ENCODE measurements at places on chromosomes 16 and 17.

DNA sequence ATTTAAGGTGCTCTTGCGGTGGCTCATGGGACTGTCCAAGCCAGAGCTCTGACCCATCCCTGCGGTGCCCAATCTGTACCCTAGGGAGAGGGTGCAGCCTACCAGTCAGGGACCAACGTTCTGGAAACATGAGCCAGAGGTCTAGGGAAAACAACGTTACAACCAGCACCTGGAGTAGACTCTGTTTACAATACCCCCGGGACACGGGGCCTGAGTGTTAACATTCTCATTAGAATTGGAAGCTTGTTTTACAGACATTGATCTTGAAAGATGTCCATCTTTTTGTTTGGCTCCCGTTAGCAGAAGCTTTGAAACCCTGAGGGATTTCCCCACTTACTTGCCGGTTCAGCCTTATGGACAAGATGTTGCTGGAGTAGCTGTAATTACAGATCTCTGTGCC lies 6.9 kb downstream of the WIPI1 start:
- DNase-seq: no peak

DNA sequence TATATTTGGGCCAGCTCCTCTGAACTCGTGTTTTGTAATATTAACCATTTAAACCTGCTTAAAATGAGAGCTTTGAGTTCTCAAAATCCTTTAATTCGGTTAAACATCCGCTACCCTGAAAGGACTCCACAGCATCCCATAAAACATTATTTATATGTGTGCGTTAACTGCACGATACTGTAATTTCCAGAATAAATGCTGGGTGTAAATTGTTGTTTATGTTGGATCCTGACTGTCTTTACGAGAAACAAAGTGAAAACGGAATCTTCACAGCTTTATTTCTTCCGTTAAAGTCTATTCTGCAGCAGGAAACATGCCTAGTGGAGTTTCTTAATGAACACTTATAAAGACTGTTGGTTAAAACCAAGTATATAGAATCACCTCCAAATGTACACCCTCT lies 143.4 kb downstream of the SNX11 start:
- no peak for DNase-seq

DNA sequence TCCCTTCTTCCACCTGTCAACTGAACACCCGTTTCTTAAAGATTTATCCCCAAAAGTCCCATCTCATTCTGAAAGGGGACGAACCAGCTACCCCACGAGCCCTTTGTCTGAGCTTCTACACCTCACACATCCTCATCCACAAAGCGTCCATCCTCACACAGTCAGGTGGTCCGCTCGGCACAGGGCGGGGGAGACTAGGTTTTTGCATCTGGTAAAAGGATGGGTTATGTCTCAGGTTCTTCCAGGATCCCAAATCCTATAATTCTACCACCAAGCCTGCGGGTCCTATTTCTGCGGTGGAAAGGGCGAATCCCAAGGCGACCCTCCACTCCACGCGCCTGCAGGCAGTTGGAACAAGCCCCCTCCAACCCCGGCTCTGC lies 458 bp downstream of the GFOD2 start:
- no peak for DNase-seq

DNA sequence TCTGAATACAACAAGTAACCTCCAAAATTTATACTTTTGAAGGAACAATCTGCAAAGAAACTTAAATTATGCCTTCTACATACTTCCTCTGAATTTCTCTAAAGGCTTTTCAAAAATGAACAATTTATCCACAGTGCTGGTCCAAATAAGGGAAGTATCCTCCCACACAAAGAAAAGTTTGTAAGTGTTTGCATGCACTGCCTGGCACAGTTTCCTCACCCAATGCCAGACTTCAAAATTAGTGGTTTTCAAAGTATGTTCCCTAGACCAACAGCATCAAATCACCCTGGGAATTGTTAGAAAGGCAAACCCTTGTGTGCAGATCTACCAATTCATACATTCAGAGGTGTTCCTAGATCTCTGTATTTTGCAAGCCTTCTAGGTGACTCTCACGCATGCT lies 82.5 kb downstream of the PCTP start:
- DNase-seq: no peak

- DNase-seq: no peak
These were observed 76.9 kb upstream of the ZFHX3 start for GRCh38 chr16:73124665-73125375.

DNA sequence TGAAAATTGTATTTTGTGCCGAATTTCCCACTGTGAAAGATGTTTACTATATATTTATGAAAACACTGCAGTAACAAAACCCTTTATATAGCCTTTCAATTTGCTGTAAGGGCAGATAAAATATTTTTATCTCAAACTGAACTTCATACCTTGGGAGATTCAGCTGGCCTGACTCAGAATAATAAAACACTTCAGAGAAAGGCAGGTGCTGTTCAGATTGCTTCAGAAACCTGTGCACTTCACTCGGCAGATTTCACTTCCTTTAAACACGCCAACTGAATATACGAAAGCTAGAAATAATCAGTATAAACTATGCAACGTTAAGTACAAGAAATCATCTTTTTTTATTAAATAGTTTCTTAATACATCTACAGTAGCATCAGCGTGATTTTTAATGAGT lies 839.1 kb upstream of the RBFOX1 start:
- DNase-seq: no peak

GRCh38 chr17:82376042-82376730 lies 4.6 kb downstream of the UTS2R start:
- no peak for DNase-seq

GRCh38 chr16:67733734-67734470 lies 14.8 kb upstream of the GFOD2 start:
- DNase-seq: no peak

DNA sequence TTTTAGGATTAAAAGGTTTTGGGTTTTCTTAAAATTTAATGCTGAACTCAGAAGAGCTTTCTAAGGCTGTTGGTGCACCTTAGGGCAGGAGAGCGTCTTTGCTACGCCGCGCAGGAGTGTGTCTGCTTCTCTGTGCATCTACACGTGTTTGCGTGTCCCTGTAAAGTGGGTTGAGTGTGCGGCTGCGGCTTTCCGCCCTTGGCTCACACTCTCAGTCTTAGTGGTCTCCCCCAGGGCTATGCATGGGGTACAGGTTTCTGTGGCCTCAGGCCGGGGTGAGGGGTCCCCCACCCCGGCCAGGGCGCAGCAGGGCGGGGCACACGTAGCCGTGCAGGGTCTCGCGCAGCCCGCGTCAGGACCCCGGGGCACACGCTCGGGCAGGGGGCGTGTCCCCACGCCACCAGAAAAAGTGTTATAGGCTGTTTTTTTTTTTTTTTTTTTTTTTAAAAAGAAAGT lies 727 bp upstream of the TENT4B start:
- no peak for DNase-seq

GRCh38 chr16:66801320-66802105 lies at the start of gene TERB1:
TERB1 (minus strand) TSS chr16:66801584; CDS start chr16:66796798, 4,786 bp downstream.
- no peak for DNase-seq

DNA sequence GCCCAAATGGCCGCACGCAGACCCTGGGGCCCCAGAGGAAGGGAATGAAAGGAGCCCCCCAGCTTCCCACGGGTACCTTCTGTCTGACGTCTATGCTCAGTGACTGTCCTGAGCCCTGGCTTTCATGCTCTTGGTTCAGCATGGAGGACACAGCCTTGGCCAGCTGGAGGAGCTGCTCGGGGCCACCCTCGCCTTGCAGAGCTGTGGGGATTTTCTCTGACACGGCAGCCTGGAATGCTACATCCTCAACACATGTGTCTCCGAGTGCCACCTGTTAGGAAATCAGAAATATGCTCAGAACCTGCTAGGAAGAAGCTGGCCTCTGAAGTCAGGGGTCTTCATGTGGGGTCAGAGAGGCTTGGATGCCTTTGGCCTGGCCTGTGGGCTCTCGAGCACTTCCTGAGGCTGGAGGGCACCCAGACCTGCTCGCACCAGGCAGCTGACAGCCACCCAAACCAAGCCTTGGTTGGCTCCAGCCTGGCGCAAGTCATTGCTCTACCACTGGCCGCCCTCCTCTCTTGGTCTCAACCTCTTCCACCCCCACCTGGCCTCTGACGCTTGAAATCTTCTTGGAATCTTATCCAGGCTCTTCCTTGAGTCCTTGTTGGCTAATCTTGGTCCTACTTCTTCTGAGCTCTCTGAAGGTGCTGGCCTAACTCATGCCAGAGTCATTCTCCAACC lies 63.7 kb upstream of the BCO1 start:
- no peak for DNase-seq

GRCh38 chr16:79811541-79811940 lies 211.0 kb upstream of the MAF start:
- DNase-seq: no peak

DNA sequence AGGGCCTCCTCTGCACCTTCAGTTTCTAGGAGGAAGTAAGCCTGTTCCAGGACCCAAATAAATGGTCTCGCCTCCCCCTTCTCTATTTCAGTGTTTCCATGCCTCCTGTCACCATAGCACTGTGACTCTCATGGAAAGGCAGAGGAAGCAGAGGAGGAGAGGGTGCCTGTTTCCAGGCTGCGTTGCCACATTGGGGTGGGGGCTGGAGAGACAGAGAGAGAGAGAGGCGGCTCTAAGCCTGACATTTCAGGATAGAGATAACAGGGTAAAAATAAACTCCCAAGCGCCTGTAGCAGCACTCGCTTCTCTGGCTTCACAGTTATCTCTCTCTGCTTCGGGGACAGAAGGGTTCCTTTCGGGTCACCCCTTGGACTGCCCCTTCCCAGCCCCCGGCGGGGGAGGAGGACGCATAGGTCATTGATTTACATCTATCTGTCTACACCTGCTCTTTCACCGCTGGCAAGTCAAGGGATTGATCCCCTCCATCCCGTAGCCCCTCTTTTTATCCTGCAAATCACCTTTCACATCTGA lies 71.2 kb upstream of the MRTFB start:
- DNase-seq: no peak

- no peak for DNase-seq
These were observed 1.0 kb downstream of the FZD2 start for GRCh38 chr17:44558334-44558709.

DNA sequence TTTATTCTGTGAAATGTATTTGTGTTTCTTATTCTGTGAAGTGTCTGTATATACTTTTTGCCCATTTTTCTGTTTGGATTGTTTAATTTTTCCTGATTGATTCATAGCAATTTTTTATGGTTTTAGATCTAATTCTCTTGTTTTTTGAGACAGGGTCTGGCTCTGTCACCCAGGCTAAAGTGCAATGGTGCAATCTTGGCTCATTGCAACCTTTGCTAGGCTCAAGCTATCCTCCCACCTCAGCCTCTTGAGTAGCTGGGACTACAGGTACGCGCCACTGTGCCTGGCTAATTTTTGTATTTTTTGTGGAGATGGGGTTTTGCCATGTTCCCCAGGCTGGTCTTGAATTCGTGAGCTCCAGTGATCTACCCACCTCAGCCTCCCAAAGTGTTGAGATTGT lies 31.5 kb downstream of the NF1 start:
- no peak for DNase-seq

GRCh38 chr16:29151317-29151716 lies 166.5 kb downstream of the LAT start:
- no peak for DNase-seq

DNA sequence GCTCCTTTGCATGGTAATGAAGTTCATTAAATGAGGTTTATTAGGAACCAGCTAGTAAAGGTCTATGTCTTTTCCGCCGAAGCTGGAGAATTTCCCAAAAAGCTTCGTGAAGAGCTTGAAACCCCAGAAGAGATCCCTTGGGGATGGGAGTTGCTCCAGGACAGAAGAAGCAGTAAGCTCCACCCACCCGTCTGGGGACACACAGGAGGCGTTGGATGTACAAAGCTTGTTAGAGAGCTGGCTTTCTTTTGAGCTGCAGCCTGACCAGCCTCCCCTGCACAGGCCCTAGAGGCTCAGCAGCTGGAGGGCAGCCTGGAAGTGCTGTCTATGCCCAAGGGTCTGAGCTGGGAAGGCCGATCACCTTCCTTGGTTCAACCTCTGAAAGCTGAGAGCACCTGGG lies 147.4 kb upstream of the SDK2 start:
- no peak for DNase-seq

DNA sequence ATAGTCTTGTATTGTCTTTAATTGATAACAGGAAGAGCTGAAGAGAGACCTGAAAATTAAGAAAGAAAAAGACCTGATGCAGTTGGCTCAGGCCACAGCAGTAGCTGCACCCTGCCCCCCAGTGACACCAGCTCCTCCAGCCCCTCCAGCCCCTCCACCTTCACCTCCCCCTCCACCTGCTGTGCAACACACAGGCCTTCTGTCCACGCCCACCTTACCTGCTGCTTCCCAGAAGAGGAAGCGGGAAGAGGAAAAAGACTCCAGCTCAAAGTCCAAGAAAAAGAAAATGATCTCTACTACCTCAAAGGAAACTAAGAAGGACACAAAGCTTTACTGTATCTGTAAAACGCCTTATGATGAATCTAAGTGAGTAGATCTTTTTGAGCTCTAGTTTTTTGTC lies 36.8 kb downstream of the C17orf58 start:
- DNase-seq: no peak

DNA sequence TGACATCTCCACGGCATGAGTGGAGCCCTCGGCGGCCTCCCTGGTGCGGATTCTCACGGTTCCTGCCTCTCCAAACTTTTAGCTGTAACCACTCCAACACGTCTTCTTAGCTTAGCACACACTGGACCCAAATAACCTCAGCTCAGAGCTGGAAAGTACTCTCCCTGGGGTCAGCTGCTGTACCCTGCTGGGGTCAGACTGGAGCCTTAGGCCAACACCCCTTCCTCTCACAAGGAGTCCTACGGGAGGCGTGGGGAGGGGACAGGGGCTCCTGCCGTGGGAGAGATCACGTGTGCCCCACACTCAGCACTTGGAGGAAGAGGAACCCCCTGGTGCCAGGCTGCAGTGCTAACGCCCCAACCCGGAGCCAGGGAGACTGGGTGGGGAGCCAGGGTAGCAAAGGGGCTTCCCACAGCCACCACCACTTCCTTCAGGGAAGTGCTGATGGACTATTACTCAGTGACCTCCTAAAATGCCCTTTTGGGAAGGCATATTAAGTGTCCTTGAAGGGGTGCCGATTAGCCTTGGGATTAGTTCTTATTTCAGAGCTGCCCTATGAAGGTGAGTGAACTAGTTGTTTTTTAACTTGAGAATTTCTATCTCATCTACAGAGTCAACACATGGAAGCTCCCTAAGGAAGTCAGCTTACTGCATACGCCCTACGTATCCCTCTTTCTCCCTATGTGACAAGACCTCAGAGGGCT lies 124.0 kb downstream of the HIC1 start:
- no peak for DNase-seq
